NCI-H2081 treated with DMSO at 0.1 percent for 48 hours (cell line): ENCODE measurements at places on chromosomes 5 and 9.

DNA sequence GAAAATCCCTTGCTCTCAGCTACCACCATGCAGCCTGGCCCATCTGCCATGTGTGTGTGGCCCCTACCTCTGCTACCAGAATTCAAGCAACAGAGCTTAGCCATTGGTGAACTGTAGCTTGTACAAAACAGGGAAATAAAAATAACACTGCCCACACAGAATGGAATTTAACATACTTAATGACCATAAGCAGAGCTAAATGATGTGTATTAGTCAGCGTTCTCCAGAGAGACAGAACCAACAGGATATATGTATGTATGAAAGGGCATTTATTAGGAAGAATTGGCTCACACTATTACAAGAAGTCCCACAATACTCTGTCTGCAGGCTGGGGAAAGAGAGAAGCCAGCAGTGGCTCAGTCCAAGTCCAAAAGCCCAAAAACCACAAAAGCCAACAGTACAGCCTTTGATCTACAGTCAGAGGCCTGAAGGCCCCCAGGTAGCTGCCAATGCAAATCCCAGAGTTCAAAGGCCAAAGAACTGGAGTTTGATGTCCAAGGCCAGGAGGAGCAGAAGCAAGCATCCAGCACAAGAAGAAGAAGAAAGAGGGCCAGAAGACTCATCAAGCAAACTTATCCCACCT is 318.8 kb downstream of the DNAH5 start:
- DNase-seq = no peak

DNA sequence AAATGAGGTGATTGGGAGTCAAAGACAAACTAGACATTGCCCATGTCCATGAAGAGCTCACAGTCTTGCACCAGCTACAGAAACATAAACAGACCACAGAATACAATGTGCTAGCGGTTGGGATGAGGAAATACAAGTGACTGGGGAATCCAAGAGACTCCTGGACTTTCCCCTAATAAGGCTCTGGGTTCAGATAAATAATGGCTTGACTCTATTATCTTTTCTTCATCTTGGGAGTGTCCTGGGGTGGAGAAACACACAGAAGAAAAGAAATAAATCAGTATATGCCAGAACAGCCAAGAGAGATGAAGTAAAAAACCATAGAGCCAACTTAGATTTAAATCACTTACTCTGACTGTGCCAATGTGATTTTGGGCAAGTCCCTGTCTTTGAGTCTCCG is 227.8 kb downstream of the PAPPA start:
- DNase-seq = no peak

GRCh38 chr9:102309379-102309778 is 570.9 kb upstream of the GRIN3A start:
- no peak for DNase-seq

GRCh38 chr5:98416541-98416940 is 356.9 kb upstream of the RGMB start:
- DNase-seq = no peak

DNA sequence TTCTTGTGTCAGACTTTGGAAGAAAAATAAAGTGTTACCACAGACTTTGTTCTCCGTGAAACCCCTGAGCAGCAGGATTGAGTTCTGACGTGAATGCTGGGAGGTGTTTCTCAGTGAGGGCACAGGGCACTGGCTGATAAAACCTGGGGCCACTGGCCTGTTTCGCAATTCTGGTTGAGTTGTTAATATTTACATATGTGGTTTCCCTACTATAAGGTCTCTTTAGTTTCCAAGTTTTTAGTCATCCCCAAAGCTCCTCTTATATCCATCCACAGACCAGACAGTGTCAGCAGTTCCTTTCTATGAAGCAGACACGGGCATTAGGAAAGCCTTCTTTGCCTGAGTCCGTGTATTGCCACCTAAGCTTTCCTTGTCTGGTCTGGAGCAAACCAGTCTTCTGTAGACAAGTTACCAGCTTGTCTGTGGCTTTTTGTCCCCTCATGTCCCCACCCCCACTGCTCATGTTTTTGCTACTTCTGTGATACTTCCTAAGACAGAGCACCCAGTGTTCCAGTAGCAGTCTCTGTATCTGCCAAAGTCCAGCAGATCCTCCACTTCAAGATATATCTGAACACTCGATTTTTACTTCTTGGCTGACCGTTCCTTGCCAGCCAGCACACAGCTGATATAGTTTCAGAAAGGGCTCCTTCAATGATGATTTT is 42.0 kb downstream of the ACO1 start:
- no peak for DNase-seq

GRCh38 chr5:78534148-78534904 is 114.2 kb downstream of the LHFPL2 start:
- no peak for DNase-seq

- DNase-seq = no peak
Measured at GRCh38 chr5:134611515-134611914, 21.1 kb downstream of the SAR1B start.

- DNase-seq = no peak
Measured at GRCh38 chr5:58860680-58861079, 277.8 kb downstream of the RAB3C start.

- no peak for DNase-seq
Measured at GRCh38 chr9:93112116-93112863, 16.3 kb downstream of the CARD19 start.

- no peak for DNase-seq
Measured at GRCh38 chr9:3963643-3964369, 336.1 kb downstream of the GLIS3 start.

DNA sequence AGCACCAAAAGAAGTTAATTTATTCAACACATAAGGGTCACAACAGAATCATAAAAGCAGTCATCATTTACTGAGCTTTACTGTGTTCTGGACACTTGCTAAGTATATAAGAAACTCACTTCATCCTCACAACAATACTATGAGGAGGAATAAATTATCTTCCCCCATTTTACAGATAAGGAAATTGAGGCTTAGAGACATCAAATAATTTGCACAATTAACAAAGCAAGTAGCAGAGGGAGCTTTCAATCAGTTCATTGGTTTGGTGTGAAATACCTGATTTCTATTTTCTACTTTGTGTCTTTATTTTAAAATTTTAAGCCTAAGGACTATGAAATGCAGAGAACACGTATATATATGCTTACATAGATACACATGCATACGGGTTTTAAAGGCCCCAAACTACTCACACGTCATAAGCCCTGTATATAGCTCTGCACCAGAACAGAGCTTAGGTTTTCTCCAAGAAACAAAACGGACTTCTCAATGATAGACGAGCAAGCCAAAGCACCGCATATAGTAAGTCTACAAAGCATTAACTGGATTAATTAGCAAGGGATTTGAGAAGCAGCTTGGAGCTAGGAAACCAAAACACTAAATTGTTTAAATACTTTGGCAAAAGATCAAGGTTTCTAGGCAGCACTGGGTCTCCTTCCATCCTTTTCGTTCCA is 95.6 kb downstream of the DENND1A start:
- DNase-seq = no peak

- no peak for DNase-seq
Measured at GRCh38 chr5:180600554-180601041, 9.3 kb upstream of the SCGB3A1 start.

GRCh38 chr9:126724226-126724625 is 80.6 kb upstream of the ZBTB43 start:
- DNase-seq = no peak

DNA sequence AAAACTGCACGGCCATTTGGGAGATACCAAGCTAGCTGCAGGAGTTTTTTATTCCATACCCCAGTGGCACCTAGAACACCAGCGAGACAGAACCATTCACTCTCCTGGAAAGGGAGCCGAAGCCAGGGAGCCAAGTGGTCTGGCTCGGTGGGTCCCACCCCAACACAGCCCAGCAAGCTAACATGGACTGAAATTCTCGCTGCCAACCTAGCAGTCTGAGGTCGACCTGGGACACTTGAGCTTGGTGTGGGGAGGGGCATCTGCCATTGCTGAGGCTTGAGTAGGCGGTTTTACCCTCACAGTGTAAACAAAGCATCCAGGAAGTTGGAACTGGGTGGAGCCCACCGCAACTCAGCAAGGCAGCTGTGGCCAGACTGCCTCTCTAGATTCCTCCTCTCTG is 108.9 kb upstream of the CHD1 start:
- no peak for DNase-seq

GRCh38 chr5:107425541-107426031 is 245.2 kb downstream of the EFNA5 start:
- DNase-seq = no peak

- no peak for DNase-seq
Measured at GRCh38 chr9:26504057-26504456, 388.5 kb downstream of the CAAP1 start.

DNA sequence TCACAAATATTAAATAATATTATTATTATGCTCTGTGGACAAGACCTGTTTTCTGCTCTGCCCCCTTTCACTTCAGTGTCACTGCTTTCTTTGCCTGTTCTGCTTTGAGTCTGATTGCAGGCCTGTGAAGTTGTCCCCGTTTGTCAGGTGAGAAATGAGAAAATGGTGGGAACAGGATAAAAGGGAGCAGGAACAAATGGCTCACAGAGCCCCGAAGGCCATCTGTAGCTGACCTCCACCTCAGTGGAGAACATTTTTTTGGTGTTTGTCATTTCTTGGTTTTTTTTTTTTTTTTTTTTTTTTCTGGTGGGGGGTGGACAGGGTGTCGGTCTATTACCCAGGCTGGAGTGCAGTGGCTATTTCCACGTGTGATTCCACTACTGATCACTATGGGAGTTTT is 13.2 kb upstream of the S100Z start:
- DNase-seq = no peak
